ENCODE measurements at places on chromosomes 5 and 9.

GRCh38 chr9:97983589-97984187 lies 547 bp downstream of the ANP32B start:
- peak; percentile 53 for DNase-seq

DNA sequence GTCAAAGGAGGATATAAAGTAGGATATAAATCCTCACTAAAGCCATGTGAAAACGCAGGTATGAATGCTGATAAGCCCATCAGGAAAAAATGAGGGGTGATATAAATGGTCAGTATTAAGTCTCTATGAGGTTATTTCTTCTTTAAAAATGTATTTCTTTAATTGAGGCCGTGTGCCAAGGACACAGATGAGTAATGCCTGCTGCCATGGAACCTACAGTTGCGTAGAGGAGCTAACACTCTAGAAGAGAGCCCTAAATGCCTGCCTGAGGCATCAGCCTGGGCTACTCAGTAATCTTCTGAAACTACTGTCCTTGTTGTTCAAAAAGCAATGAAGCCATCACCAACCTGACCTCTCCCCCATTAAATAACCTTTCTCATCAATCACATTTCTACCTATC lies 84.9 kb downstream of the KLHL3 start:
- DNase-seq: no peak

- DNase-seq: no peak
Observed at GRCh38 chr5:57804007-57804444, 321.4 kb upstream of the ACTBL2 start.

GRCh38 chr9:111983484-111983908 lies 86.9 kb downstream of the UGCG start:
- DNase-seq: no peak

DNA sequence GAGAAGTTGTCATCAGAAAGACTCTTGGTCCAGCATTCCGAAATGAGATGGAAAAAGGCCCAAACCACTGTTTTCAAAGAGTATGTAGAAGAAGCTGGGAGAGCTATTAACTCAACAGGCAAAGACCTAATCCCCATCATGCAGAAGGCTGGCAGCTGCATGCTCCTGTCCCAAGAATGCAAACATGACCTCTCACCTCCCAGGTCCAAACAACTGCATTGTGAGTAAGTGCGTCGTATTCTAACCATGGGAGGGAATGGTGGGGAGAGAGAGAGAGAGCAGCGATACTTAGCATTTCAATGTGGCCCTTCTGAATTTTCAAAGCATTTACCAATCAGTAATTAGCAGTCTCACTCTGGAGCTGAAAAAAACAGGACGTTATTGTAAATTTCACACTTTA lies 27.6 kb downstream of the TRPC7 start:
- no peak for DNase-seq

DNA sequence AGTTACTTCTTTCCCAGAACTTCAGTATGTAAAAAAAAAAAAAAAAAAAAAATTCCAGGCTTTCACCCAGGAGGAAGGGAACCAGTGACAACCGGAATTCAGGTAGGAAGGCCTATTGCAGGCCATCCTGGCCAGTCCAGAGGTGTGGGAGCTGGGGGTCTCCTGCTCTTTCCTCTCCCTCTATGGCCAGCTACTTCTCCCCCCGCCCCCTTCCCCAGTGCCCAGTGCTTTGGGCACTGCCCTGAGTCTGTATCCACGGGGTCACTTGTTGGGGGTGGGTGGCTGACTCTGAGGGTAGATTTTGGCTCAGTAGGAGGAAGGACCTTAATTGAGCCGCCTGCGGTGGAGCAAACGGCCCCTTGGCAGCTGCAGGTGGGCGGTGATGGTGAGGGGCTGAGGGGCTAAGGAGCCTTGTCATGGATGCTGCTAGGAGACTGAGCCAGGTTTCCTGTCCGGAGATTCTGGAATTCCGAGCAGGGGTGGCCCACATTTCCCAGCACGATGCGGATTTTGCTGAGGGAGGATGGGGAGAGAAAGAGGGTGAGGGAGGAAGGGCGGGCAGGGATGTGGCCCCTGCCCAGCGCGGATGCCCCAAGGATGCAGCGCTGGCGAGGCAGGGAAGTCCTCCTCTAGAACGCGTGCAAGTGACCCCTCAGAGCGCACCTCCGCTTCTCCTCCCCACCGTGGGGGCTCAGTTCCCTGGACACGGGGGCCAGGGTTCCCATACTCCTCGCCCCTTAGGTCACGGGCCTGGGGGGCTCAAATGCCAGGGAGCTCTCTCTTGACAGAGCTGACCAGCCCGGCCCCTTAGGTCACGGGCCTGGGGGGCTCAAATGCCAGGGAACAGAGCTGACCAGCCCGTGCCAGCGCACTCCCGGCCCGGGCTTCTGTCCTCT lies 1.2 kb upstream of the PHF2 start:
- DNase-seq: no peak

- no peak for DNase-seq
Observed at GRCh38 chr9:34591248-34591916, 1.9 kb upstream of the CNTFR start.

GRCh38 chr9:68777070-68777763 lies 72.2 kb downstream of the PIP5K1B start:
- no peak for DNase-seq

DNA sequence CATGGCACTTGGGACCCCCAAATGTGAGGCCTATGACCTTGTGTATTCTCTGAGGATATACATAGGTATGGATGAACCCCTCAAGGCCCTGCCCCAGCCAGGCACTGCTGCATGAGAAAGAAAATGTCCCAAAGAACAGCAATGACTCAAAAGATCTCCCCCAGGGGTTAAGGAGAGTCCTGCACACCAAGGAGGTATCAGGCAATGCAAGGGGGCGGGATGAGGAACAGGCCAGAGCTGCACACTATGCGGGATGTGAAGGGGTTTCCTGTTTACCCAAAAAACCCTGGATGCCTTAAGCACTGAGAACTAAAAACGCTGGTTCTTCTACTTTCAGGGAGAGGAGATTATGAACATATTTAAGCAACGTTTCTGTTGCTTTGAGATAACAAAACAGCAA lies 3.4 kb downstream of the RAPGEF1 start:
- DNase-seq: no peak

- DNase-seq: no peak
Observed at GRCh38 chr9:91037511-91038482, 236.2 kb downstream of the SYK start.

DNA sequence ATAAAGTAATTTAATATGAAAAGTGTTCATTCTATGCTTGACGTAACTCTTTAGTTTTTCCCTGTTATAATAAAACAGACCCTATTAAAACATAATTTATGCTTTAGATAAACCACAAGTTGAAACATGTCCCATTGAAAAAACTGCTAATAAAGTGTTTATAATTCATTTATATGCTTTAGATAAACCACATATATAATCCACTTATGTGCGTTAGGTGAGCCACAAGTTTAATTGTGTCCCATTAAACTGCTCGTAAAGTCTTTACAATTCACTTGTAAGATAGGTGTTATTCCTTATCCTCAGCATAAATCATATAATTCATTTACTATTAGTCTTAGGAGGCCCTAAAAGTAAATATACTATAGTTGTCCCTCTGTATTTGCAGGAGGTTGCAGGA lies 3.6 kb downstream of the NIPSNAP3B start:
- no peak for DNase-seq

GRCh38 chr5:62649476-62650113 lies 71.0 kb downstream of the LRRC70 start:
- DNase-seq: no peak

Measured in right renal pelvis (tissue), 4 donors.